ENCODE measurements at places on chromosomes 7 and 10.

- DNase-seq: no peak
Measured at GRCh38 chr7:159114096-159114495, 30.6 kb downstream of the VIPR2 start.

- DNase-seq: no peak
Measured at GRCh38 chr10:43871545-43871944, 222.9 kb upstream of the ZNF32 start.

DNA sequence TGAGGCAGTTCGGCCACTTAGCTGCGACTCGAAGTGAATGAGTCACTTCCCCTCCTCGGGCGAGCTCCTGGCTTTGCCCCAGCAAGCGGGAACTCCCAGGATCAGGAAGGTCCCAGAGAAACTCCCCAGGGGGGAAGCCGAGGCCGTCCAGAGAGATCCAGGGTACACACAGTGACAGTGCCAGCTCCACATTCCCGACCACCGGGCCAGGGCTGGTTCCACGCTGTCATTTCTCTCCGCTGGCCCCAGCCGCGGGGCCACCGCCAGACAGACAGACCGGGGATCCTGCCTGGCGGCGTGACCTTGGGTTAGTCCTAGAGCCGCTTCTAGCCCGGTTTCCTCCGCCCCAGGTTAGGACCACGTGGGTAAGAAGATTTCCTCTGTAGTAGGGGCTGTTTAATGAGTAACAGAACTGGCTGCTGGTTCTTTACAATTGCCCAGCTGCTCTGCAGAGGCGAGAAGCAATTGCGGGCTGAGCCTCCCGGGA, 463 bp upstream of the UPP1 start:
- no peak for DNase-seq

DNA sequence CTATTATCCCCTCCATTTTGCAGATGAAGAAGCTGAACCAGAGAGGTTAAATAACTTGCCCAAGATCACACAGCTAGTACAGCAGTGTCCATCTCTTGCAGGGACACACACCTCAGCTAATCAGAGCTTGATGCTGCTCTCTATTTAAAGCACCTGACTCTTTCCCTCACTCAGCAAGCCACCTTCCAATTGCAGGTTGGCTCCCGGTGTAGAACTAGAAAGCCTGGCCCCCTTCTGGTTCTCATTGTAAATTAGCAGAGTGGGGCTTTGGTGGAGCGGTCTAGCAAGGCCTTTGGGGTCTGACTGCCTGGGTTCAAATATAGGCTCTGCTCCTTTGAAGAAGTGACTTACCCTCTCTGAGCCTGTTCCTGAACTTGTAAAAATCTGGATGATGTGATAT, 176.4 kb downstream of the NEURL1 start:
- DNase-seq: no peak

DNA sequence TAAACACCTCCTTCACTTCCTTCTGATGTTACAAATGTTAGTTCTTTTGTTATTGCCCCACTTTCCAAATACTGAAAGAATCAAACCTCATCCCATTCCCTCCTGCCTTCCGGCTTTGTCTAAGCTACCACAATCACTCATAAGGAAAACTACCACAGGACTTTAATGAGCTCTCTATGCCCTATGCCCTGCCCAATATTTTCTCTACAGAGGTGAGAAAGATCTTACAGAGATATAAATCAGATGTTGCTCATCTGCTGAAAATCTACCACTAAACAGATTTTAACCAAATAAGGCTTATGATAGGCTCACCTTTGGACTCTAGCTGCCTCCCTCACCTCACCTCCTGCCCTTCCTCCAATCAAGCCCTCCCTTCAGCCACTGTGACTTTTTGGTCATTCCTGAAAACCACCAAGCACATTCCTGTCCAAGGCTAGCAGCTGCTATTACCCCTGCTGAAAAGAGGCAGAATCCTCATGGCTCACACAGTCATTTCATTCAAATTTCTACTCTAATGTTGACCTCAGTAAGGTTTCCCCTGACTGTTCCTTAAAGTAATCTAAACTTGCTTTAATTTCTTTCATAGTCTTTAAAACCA, 7.7 kb downstream of the ZNF33B start:
- DNase-seq: no peak

- DNase-seq: no peak
Measured at GRCh38 chr7:3067193-3067592, 23.5 kb upstream of the CARD11 start.

DNA sequence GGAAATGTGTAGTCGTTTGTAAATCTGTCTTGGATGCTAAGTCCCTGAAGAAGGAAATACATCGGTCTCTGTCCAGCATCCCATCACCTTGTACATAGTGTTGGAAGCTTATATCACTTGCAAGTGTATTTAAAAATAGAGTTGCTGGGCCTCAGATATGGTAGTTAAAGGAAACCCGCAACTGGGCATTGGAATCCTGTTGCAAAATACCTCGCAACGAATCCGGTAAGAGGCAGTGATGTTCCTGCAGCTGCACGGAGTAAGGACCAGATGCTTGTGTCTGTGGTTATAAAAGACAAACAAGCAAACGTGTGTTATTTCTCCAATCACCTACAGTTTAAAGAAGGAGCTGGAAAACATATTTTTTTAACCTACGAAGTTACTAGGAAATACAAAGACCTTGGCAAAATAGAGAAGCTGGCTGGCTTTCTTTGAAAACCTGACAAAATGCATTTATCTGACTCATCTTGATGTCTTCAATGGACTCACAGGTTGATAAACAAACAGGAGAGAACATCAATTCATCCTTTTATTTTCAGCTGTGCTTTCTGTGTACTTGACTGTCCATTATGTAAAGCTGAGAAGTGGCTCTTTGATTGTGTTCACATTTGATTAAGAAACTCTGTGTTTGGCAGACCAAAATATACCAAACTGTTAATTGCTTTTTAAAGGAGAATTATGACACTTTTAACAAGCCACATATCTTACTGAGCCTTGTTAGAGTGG, 326.4 kb downstream of the SFMBT2 start:
- DNase-seq: no peak

GRCh38 chr7:92783260-92784201, 52.8 kb downstream of the CDK6 start:
- DNase-seq: no peak

GRCh38 chr10:68296843-68297663, 34.8 kb upstream of the HNRNPH3 start:
- DNase-seq: no peak

DNA sequence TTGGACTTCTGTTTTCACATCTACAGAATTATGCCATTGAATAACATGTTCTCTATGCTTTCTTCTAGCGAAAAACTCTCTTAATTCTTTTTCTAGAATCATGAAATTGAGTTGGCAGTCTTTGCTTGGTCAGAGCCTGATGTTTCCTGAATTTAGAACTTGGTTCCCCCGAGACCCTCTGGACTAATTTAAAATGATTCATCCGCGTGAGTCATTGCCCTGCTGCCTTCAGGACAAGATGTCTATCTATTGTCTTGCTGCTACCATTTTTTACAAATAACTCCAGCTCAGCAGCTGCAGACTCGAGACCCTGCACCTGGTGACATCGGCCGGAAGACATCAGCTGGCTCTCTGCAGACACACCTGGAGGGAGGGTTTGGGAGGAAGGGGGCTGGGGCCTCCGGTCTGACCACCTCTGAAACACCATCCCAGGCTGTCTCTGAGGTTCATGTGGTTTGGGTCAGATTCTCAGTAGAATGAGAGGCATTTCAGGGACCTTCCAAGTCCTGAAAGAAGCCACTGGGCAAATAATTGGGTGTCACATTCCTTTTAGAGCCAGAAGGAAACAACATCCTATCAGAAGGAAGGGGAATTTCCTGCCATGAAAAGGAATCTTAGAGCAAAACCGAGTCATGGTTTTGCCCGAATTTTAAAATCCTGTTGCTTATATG, 20.9 kb upstream of the KLF6 start:
- DNase-seq: no peak

DNA sequence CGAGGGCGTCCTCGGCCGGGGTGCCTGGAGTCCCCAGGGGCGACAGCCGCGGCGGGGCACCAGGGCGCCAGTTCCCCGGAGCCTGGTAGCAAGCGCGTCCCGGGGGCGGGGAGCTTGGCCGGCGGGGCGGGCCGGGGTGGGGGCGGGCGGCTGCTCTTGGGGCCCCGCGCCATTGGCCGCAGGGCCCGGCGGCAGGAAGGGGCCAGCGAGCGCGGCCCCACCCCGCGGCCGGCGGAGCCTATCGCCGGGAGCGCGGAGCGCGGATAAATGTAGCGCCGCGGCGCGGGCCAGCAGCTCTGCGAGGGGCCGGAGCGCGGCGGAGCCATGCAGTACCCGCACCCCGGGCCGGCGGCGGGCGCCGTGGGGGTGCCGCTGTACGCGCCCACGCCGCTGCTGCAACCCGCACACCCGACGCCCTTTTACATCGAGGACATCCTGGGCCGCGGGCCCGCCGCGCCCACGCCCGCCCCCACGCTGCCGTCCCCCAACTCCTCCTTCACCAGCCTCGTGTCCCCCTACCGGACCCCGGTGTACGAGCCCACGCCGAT, at the start of gene HHEX:
Gene HHEX, plus strand, starts transcription at position 293 of the 548 bp plus-strand sequence. Its CDS starts 32 bp downstream, at position 325.
- DNase-seq: no peak

- DNase-seq: no peak
Measured at GRCh38 chr7:50355817-50356178, 51.3 kb downstream of the IKZF1 start.

DNA sequence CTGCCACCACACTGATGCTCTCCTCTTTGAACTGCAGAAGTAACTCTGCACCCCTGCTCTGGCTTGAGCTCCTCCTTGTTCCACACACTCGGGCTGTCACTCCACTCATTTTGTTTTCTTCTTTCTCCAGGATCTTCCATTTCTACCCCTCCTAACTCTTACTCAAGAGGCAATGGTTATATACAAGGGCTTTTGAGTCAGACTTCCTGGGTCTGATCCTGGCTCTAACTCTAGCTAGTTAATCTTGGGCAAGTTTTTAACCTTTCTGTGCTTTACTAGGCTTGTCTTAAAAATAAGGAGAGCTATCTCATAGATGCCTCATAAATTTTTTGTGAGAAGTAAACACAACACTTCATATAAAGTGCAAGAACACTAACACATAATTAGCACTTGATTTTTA, 45.3 kb upstream of the GNAI1 start:
- no peak for DNase-seq

GRCh38 chr7:114821030-114821900, 100.6 kb upstream of the MDFIC start:
- no peak for DNase-seq

DNA sequence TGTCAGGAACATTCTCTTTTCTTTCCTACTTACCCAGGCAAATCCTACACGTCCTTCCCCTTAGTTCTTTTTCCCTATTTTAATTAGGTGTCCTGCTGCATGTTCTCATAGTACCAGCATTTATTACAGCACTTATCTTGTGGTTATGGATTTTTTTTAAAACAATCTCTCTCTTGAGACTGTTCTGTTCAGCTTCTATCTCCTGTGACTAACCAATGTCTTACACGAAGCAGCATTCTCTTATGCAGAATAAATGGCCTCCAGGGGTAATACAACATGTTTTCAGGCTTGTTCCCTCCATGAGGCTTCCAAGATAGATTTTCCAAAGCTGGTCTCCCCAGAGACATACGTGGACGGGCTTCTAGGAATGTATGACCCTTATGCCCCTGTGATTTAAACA, 1096.1 kb upstream of the CELF2 start:
- DNase-seq: no peak

DNA sequence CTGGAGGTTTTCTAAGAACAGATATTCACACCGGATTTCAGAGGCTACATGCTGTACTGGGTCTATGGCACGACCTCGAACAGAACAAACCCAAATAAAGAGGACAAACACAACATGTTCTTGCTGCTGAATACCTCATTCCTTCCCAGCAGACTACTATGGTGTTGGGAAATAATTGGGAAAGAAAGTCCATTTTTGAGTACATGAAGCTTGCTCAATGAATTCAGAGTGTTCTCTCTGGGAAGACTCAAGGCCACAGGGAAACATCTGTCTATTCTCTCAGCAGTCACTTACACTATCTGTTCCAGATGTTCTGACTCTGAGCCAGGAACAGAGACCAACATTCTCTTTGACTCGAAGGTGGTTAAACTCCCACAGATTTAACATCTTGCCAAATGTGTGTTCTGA, 30.9 kb downstream of the LAMB1 start:
- no peak for DNase-seq

- DNase-seq: no peak
Measured at GRCh38 chr10:127034790-127035189, 129.6 kb downstream of the DOCK1 start.

DNA sequence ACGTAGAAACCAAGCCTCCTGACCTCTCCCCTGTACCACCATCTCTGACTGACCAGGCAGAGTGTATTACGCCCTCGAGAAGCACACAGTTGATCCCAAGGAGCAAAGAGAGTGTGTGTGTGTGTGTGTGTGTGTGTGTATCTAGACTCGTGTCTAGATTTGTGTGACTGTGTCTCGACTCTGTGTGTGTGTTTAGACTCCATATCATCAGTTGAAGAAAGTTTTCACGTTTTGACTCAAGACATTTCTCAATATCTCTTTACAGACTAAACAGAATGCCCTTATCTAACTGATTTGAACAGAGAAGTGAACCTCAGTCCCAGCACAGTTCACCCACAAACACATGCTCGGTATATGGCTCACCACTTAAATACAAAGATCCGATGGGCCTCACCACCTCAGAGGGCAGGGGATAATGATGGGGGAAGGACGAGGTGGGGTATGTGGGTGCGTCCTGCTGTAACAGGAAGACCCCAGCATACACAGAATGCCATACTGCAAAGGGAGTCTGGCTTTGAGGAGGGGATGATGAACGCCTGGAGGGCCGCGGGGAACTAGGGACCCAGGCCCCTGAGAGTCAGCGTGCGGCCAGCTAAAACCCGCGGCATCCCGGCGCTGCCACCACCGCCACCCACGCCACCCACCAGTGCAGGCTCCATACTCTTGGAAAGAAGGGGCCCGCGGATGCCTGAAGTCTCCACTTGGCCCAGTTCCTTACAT, 780 bp downstream of the ALDH18A1 start:
- no peak for DNase-seq

GRCh38 chr10:113058523-113059370, 108.7 kb downstream of the TCF7L2 start:
- no peak for DNase-seq

DNA sequence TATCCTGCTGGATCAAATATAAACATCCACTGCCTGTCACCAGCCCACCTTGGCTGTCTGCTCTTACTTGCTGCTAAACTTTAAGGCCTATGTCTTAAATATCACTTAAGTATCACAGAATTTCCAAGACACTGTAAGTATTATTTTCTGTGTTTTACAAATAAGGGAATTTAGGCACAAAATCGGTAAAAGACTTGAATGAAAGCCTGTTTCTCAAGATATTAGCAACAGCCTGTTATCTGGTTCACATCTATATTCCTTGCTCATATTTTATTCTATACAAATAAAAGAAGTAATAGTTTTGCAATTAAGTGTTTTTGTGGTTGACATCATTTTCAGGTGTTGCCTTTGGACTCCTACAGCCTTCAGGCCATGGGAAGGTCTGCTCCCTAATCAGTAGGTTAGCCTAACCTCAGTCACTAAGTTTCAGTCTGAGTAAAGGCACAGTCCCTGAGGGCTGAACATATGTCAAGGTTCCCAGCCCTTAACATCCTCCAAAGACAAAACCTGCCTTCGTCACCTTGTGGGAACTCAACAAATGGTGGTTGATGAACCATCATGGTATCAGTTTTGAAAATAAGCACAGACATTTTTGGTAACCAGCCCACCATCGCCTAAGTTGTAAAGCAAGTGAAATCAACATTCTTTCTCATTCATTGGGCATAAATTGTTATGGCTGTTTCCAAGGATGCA, 127.1 kb downstream of the CREB5 start:
- no peak for DNase-seq

All from stimulated activated CD4-positive, alpha-beta T cell treated with anti-CD3 and anti-CD28 coated beads, TNF-alpha, amount 100 ng/mL, for 1 hour (primary cell).